ENCODE measurements at places on chromosomes 11 and 22. TPM values are rescaled to one million over a fixed set of nuclear protein-coding genes. Genes with fewer than 3 reads are reported as not detected.
A peak's percentile ranks its signal among the peaks of the same experiment; 100 is the strongest.

GRCh38 chr11:47906066-47906465, 57.9 kb upstream of the NUP160 start:
- no peak for DNase-seq

GRCh38 chr11:33698921-33699320, 1.7 kb downstream of the C11orf91 start:
- no peak for DNase-seq

Gene HTR3B
- 0.12 TPM for polyA plus RNA-seq

Gene PSMA1
- 199 TPM for polyA plus RNA-seq

DNA sequence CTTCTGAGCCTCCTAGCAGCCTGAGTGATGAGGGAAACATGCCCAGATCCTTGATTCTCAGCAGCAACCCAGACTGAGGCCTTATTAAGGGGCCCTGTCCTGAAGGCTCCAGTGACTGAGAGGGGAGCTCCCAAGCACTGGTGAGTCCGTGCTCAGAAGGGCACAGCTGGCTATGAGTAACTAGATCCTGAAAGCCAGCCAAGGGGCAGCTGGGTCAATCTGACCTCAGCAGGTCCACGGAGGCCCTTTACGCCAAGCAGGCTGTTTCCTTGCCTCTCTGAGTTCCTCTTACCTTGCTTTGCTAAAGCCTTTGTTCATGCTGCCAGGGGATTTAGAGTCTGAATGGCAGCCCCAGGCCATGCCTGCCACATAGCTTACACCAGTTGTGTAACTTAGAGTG, 19.3 kb upstream of the MIEF1 start:
- no peak for DNase-seq

GRCh38 chr11:128496249-128496648, 91.1 kb downstream of the ETS1 start:
- DNase-seq = no peak

Gene RAC2
- polyA plus RNA-seq = 5.2 TPM

Gene PDHX
- 36.1 TPM for polyA plus RNA-seq

DNA sequence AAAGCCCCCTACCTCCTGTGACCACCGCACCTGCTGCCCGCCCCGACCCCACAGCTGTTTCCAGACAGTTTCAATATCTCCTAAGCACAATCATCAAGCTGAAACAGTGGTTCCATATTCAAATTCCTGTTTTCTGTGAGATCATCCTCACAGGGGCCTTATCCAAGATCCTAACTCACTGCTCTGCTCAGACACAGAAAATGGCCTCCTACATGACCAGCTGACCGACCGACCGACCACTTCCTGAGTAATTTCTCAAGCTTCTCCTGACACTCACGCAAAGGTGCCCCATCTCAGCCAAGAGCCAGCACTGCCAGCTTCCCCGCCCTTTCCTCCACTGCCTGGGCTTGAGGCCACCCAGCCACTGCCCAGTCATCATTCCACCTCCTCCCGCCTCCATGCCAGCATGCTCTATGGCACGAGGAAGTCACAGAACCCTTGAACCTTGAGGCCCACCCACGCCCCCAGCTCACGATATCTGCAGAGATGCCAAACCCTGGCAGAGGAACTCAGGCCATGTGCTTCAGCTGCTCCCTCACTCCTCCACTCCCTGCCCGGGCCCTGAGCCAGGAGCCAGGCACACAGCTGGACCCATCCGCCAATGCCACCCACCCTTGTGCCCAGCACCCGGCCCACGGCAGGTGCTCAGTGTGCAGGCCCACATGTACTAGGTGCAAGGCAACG, 14.0 kb downstream of the KIAA0930 start:
- DNase-seq = no peak

DNA sequence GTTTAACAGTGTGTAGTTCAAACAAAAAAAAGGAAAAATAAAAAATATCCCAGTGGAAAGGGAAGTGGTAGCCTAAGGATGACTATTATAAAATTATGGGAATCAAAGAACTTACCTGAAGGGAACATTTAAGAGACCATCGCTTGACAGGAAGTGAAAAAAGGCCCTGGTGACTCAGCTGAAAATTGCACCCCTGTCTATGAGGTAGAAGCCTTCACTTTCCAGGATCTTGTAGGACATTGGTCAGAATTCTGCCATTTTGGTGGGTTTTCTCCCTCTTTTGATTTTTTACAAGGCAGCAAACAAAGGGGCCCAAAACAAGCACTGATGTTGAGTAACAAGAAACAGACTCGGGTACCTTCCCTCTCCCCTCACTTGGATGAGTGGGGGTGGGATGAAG, 15.6 kb downstream of the DDX17 start:
- no peak for DNase-seq

- peak; percentile 54 for DNase-seq
Measured at GRCh38 chr11:125903711-125904659, at the start of gene DDX25. TSS of gene DDX25 (plus strand) at chr11:125904508. CDS start at chr11:125904518, 10 bp downstream.

GRCh38 chr11:76653012-76653673, 17.4 kb downstream of the LRRC32 start:
- no peak for DNase-seq

DNA sequence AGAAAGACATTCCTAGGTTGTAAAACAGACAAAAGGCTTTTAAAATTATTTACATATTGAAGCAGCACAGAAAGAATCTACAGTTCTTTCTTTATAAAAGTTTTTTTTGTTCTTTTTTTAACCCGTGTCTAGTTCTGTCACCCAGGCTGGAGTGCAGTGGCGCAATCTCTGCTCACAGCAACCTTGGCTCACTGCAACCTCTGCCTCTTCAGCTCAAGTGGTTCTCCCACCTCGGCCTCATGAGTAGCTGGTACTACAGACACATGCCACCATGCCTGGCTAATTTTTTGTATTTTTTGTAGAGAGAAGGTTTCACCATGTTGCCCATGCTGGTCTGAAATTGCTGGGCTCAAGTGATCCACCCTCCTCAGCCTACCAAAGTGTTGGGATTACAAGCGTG, 3.8 kb upstream of the INCENP start:
- no peak for DNase-seq

- DNase-seq = no peak
Measured at GRCh38 chr22:17665854-17666253, 27.3 kb downstream of the BCL2L13 start.

GRCh38 chr11:110928391-110928790, 216.2 kb upstream of the ARHGAP20 start:
- no peak for DNase-seq
